Stimulated activated CD4-positive, alpha-beta T cell treated with anti-CD3 and anti-CD28 coated beads, Interleukin-1b, Interleukin-23, amount 100 ng/mL, for 24 hours (primary cell): ENCODE measurements at places on chromosomes 1 and 21.

DNA sequence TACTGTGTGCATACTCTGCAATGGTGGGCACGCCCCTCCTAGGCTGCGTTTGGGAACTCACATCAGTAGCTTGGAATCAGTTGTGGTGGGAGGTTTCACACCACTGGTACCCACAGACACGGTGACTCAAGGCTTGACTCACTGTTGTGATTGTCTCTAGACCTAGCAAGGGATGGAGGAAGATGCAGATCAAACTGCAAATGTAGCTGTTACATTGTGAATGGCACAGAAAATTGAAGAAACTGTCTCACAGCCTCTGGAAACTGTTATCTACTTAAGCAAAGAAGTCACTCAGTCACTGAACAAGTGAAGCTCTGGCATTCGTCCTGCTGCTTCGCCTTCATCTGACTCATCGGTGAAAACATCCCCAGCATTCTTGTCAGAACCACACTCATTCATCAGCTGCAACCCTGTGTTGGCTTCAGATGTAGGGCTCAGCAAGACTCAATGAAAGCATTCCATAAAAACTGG lies 59.5 kb downstream of the POFUT2 start:
- DNase-seq: peak; percentile 74

GRCh38 chr1:184792450-184792969 lies 37.9 kb upstream of the EDEM3 start:
- no peak for DNase-seq

DNA sequence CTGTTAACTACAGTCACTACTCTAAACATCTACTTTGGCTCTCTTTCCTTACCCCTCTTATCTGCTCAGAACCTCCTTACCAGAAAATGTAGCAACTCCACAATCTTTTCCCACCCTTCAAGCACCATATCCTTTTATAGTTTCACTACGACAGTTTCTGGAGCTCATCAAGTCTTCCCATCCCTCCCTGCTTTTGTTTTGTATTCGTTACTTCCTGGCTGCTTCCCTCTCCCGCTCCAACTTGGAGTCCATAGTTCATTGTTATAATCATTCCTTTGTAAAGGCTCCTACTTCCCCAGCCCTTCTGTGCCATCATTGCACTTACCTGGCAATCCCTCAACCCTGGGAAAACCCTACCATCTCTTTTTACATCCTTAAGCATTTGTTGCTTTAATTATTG lies 18.0 kb downstream of the MPZL1 start:
- DNase-seq: no peak

DNA sequence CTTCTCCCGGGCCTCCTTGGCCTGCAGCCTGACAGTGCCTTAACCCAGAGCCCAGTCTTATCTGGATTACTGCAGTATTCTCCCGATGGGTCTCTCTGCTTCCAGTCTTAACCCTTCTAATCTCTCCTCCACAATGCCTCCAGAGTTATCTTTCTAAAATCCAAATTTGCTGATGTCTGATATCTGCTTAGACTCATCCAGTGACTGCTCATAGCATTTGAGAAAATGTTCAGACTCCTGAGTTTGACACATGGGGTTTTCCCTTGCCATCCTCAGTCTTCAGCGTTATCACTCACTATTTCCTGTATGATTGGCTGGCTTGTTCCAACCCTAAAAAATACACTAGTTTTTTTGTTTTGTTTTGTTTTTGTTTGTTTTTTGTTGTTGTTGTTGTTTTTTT lies 102.0 kb downstream of the FMN2 start:
- no peak for DNase-seq

GRCh38 chr1:9600861-9601834 lies 12.4 kb downstream of the TMEM201 start:
- no peak for DNase-seq

GRCh38 chr1:17281775-17282181 lies 26.2 kb upstream of the PADI4 start:
- no peak for DNase-seq

- no peak for DNase-seq
Observed at GRCh38 chr1:211082824-211083223, 51.1 kb downstream of the KCNH1 start.

DNA sequence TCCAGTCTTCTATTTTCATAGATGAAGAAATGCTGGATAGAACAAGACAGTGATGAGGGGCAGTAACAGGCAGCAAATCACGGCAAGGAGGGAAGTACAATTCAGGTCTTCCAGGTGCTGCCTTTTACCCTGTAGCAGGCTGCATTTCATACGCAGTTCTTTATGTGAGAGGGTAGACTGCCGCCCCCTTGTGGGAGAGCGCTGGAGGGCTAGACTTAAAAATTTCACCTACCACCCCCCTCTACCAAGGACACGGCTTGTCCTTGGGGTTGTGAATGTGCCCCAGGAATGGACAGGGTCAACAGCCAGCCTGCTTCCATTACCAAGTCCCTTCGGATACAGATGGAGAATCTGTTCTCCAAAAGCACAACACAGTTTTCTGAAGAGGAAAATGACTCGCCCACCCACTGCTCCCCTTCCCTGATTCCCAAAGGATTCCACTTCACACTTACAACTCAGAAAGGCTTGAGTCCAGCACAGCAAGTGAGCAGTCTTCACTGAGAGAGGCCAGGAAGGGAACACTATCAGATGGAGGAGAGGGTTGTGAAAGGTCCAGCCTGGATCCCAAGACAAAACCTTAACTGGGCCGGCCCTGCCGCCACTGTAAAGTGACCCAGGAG lies 7.4 kb downstream of the WDR77 start:
- peak; percentile 30 for DNase-seq

DNA sequence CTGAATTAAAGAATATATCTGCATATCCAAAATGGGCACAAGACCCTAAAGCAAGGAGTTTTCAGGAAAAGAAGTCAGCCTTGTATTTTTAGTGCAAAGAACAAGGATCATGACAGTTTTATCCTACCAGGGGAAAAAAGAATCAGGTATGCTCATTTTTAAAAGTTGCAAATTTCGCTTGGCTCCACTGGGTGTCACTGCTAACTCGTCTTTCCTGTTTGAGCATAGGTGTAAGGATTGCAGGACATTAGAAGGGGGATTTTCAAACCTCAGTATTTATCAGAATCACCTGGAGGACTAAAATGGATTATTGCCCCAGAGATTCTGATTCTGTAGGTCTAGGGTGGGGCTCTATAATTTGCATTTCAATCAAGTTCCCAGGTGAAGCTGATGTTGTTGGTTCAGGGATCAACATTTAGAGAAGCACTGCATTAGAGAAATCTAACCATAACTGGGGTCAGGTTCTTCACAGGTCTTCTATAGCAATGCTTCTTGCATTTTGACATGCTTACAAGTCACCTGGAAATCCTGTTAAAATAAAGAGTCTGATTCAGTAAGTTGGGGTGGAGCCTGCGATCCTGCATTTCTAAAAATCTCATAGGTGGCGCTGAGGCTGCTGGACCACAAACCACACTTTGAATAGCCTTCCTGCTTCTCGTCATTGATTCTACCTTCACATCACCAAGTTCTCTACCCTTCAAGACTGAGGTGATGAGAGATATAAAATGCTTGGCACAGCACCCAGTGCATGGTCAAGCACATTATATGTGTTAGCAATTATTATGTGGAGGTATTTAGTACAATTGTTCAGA lies 39.6 kb downstream of the NUF2 start:
- no peak for DNase-seq

- no peak for DNase-seq
Observed at GRCh38 chr1:202648605-202649226, 61.5 kb downstream of the SYT2 start.

- no peak for DNase-seq
Observed at GRCh38 chr1:152497273-152497672, 13.3 kb upstream of the LCE5A start.

- DNase-seq: no peak
Observed at GRCh38 chr21:32477424-32477745, 64.9 kb downstream of the EVA1C start.

DNA sequence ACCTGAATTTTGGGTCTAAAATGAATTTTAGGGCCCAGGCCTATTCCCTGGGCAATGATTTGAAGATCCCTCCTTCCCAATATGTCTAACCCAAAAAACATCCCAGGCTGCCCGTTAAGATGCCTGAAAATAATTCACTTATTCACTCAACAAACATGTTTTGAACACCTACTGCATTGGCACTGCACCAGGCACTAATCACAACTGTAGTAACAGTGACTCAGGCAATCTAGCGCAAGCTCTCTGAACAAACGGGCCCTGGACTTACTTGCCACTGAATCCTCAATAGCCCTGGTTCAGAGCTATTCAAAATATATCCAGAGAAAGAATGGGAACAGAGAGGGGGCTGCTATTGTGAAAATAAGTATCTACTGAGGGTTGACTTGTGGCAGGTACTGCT lies 4.2 kb downstream of the CD244 start:
- DNase-seq: no peak
